ENCODE measurements at places on chromosomes 2 and 18. TPM values are rescaled to one million over a fixed set of nuclear protein-coding genes. Genes with fewer than 3 reads are reported as not detected.

ANKRD44 gene
- 6.5 TPM for total RNA-seq

PDE6D gene
- 23.2 TPM for total RNA-seq

RAB31 gene
- total RNA-seq, result 33.3 TPM

ZNF2 gene
- total RNA-seq, result 4.6 TPM

GCC2 gene
- 4.2 TPM for total RNA-seq

GPR35 gene
- total RNA-seq, result 0.33 TPM

FBXO41 gene
- total RNA-seq, result 2.4 TPM

SNORC gene
- total RNA-seq, result not detected

CERKL gene
- 0.65 TPM for total RNA-seq

REEP1 gene
- total RNA-seq, result 0.51 TPM

NLRC4 gene
- not detected for total RNA-seq

CEBPZOS gene
- total RNA-seq, result 20.2 TPM

CNTNAP5 gene
- not detected for total RNA-seq

ARHGAP25 gene
- total RNA-seq, result not detected

ANTXR1 gene
- total RNA-seq, result 40.9 TPM

CLIP4 gene
- 16.0 TPM for total RNA-seq

SERPINB11 gene
- total RNA-seq, result not detected

CYP1B1 gene
- total RNA-seq, result 6.4 TPM

RALBP1 gene
- 52.0 TPM for total RNA-seq

ANKRD29 gene
- total RNA-seq, result 0.81 TPM

DSG1 gene
- not detected for total RNA-seq

DPYSL5 gene
- total RNA-seq, result 0.16 TPM

ZNF521 gene
- total RNA-seq, result 4.9 TPM

ANKRD30BL gene
- total RNA-seq, result not detected

STARD6 gene
- not detected for total RNA-seq

PMS1 gene
- 13.7 TPM for total RNA-seq

ZC3H8 gene
- total RNA-seq, result 1.8 TPM

ABCG5 gene
- not detected for total RNA-seq

MDH1B gene
- 1.4 TPM for total RNA-seq

CIAO1 gene
- total RNA-seq, result 118 TPM

MAB21L4 gene
- not detected for total RNA-seq
